ENCODE measurements at places on chromosomes 7 and 10.

- peak; percentile 43 for DNase-seq
These were observed 22.6 kb upstream of the PSMG3 start for GRCh38 chr7:1592299-1592871.

DNA sequence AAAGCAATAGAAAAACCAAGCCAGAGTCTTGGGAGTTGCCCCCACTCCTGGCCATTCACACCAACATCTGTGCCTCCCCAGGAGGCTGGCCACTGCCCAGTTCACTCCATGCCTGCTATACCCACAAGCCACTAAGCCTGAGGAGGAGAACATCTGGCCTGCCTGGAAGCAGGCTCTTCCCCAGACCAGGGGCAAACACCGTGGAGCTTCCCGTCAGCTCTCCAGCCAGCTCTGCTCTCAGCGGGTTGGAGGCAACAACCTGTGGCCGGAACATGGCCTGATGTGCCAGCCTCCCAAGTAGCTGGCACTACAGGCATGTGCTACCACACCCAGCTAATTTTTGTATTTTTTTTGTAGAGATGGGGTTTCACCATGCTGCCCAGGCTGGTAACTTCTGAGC, 9.1 kb upstream of the PTPRN2 start:
- DNase-seq: no peak

- DNase-seq: no peak
These were observed 124.6 kb downstream of the PARD3 start for GRCh38 chr10:34690383-34691049.

- DNase-seq: no peak
These were observed 6.1 kb downstream of the CYP26A1 start for GRCh38 chr10:93079663-93080349.

GRCh38 chr7:3028071-3028757, 15.5 kb downstream of the CARD11 start:
- DNase-seq: no peak

- DNase-seq: no peak
These were observed 81.9 kb upstream of the PDCD4 start for GRCh38 chr10:110789604-110790433.

- DNase-seq: no peak
These were observed 78.4 kb upstream of the IKZF1 start for GRCh38 chr7:50226145-50226544.

DNA sequence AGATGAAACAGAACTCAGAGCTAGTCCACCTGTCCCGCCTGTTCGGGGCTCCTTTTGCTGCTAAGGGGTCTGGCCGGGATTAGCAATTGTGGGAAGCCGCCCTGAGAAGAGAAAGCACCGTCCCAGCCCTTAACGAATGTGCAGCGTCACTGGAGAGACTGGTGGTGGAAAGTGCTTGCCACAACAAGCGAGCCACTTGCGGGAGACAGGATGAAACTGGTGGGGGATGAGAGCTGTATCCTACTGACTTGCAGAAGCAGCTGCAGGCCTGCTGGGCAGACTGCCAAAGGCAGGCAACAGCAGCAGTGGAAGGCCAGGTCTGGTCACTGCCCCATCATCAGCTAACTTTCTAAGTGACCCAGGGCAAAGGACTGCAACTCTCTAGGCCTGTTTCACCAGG, 95.4 kb downstream of the FAM53B start:
- DNase-seq: no peak

- DNase-seq: no peak
These were observed 26.7 kb downstream of the SEC23IP start for GRCh38 chr10:119919271-119919670.

GRCh38 chr7:157520249-157520648, 183.4 kb downstream of the DNAJB6 start:
- DNase-seq: no peak

- peak; percentile 75 for DNase-seq
These were observed 62.8 kb upstream of the C7orf33 start for GRCh38 chr7:148527717-148528168.

- peak; percentile 3 for DNase-seq
These were observed 116.5 kb downstream of the ATXN7L1 start for GRCh38 chr7:105759670-105760550.

- DNase-seq: peak; percentile 24
These were observed 57.6 kb downstream of the MMRN2 start for GRCh38 chr10:86899670-86900276.

GRCh38 chr10:44393051-44393630, 8.2 kb upstream of the CXCL12 start:
- no peak for DNase-seq

GRCh38 chr7:85095806-85096205, 91.0 kb downstream of the SEMA3D start:
- DNase-seq: no peak

GRCh38 chr7:68787566-68787965, 810.7 kb upstream of the AUTS2 start:
- DNase-seq: no peak

- no peak for DNase-seq
These were observed 1208.0 kb downstream of the SORCS1 start for GRCh38 chr10:105956550-105956949.
